ENCODE measurements at places on chromosomes 6 and 20.

GRCh38 chr20:17530716-17531664 lies at the start of gene BFSP1:
BFSP1 (minus strand) TSS chr20:17531379; CDS start chr20:17531329, 50 bp downstream.
- DNase-seq, result no peak

GRCh38 chr20:41352106-41352505 lies 11.5 kb downstream of the LPIN3 start:
- no peak for DNase-seq

DNA sequence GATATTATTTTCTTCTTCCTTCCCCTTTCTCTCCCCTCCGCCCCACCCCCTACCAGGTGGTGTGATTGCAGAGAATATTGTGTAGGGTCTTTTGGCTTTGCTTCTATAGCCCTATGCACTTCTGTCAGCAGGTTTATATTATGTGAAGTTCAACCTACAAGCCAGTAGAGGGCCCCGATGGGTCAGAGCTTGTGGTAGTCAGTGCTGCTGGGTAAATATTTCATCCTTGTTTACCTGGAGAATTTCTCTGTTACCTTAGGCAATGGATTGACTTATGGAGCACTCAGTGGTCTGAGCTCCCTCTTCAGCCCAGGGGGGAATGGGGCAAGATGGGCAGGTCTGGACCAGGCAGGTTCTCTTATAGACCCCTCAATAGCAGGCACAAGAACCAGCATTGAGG lies 720.9 kb downstream of the GRIK2 start:
- no peak for DNase-seq

DNA sequence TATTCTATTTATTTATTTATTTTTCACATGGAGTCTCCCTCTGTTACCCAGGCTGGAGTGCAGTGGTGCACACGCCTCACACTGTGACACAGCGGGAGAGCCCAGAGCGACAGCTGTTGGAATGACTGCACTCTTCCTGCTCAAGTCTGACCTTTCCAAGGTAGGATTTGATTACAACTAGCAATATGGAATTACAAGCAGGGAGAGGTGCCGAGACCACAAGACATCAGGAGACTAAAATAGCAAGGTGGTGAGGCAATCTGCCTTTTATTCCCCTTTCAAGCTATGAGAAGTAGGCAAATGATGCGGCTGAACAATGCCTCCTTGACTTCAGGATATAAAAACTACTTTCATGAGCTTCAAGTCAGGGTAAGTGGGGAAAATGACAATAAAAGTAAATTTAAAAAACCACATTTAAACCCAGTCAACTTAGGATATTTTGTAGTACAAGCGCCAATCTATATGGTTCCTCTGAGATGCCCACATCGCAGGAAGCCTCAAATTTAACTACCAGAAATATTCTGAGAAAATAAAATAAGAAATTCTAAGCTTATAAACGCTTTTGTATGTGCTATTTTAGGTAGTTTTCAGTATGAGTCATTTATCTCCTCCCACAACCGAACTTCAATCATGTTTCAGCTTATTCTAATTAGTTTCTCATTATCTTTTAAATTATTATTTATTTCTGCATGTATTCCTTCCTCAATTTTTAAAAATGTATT lies 146.9 kb upstream of the SGK1 start:
- DNase-seq, result peak; percentile 87

- DNase-seq, result no peak
Observed at GRCh38 chr20:3407040-3407770, at the start of gene DNAAF9. DNAAF9 (minus strand) TSS chr20:3407669; CDS start chr20:3407557, 112 bp downstream.

DNA sequence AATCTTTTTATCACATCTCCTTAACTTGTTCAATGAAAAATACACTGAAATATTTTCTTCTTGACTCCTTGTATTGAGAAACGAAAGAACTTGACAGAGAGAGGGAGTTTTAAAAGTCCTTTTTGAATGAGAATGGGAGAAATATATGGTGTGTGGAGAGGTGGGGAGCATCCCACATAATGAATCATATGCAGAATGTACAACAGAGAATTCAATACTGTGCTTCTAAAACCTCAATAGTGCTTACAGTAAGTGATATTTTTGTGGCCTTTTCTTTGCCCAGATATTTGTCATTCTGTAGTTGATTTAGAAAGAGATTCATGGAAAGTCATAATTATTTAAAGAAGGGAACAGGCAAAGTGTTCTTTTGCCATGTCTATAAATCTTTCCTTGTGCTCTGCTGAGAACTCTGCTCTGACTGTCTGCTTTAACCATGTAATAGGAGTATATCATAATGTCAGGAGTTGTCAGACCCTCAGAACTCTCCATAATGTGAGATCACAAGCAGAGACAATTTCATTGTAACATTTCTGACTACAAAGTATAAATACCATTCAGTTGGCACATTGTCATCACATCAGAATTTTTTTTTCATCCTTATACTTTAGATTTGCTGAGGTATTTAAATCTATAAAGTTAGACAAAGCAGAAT lies 32.8 kb upstream of the HS3ST5 start:
- no peak for DNase-seq

DNA sequence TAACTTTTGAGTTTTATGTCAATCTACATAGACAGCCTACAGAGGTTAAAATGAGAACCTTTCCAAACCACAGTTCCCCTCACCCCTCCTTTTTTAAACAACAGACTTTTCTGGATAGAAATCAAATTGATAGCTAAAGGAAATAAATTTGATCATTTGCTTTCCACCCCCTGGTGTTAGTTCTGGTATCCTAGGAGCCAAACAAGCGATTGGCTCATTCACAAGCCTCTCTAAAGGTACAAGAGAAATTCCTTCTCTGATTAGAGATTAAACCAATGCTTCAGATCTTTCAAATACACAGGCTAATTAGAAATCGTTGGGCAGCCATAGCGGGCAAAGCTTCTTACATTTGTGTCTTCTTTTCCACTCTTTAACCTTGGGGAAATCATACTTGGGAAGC lies 232.3 kb downstream of the TBC1D7 start:
- DNase-seq, result no peak

DNA sequence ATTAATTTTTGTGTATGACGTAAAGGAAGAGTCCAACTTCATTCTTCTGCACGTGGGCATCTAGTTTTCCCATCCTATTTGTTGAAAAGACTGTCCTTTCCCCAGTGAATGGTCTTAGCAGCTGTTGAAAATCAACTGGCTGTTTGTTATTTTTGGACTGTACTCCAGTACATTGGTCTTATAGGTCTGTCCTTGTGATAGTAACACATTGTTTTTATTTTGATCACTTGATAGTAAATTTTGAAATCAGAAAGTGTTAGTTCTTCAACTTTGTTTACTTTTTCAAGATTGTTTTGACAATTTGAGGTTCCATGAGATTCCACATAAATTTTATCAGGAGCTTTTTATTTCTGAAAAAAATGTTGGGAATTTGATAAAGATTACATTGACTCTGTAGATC lies 280.2 kb upstream of the FOXQ1 start:
- DNase-seq, result no peak

- no peak for DNase-seq
Observed at GRCh38 chr6:37232430-37233017, 25.0 kb upstream of the TBC1D22B start.

DNA sequence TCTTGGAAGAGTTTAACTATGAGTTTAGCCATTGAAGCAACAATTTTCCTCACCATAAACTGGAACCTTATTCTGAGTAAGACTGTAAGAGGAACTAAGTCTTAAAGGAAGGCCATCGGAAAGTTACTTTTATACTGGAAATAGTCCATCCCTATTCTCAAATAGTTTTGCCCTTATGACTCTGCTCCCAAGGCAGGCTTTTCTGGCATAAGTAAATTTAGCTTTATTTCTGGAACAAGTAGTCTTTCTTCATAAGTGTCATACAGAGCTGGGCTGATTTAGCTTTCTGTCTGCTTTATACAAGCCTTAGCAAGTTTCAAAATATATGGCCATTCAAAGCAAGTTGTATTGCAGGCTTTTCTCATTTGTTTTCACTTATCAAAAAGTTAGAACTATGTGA lies 328.1 kb downstream of the HACE1 start:
- DNase-seq, result no peak

DNA sequence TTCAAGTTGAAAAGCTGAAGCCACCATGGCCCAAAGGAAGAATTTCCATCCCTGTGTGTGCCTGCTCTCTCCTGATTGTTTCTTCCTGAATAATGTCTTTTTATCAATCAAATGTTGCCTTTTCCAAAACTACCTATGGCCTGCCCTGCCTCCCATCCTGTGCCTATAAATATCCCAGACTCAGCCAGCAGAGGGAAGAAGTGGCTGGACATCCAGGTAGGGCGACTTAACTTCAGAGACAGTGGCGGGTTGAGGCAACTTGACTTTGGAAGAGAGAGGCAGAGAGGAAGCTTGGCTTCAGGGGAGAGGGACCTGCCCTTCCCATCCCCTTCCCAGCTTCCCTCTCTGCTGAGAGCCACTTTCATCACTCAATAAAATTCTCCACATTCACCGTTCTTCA lies 133.0 kb downstream of the LCA5 start:
- DNase-seq, result no peak

GRCh38 chr6:44176762-44177509 lies 18.3 kb downstream of the CAPN11 start:
- no peak for DNase-seq

DNA sequence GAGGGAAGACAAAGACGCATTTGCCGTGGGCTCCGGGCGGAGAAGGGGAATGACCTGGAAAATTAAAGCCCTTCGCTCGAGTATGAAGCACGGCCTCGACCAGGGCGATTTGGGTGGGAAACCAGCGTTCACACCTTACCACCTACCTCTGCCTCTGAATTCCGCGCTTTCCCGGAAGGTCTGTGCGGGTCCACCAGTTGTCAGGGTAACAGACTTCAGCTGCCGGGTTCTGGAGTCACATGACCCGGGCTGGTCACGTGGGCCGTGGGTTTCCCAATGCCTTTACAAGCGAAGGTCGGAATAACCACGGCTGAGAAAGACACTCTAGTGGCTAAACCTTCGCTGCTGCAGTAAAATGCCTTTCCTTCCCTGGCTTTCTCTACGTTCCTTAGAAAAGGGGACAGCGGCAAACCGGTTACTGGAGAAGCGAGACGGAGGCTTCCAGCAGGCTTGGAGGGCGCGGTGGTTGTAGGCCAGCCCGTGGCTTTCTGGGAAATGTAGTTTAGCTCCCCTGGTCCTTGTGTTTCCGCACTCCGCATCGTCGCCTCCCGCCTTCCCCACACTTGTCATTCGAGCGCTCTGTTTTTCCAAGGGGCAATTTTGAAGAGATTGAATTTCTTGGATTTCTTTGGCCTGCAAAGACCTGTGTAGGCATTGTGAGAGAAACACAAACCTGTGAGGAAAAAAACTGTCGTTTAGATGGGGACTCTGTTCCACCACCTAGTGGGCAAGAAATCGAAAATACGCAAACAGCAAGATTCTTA lies at the start of gene CEP162:
Gene CEP162, minus strand, starts transcription at position 210 of the 764 bp plus-strand sequence. CDS start 1,250 bp downstream, outside the sequence.
- peak; percentile 78 for DNase-seq

- no peak for DNase-seq
Observed at GRCh38 chr6:138769102-138769676, 4.4 kb upstream of the CCDC28A start.

- peak; percentile 48 for DNase-seq
Observed at GRCh38 chr6:7238900-7239589, 74.0 kb downstream of the SSR1 start.

DNA sequence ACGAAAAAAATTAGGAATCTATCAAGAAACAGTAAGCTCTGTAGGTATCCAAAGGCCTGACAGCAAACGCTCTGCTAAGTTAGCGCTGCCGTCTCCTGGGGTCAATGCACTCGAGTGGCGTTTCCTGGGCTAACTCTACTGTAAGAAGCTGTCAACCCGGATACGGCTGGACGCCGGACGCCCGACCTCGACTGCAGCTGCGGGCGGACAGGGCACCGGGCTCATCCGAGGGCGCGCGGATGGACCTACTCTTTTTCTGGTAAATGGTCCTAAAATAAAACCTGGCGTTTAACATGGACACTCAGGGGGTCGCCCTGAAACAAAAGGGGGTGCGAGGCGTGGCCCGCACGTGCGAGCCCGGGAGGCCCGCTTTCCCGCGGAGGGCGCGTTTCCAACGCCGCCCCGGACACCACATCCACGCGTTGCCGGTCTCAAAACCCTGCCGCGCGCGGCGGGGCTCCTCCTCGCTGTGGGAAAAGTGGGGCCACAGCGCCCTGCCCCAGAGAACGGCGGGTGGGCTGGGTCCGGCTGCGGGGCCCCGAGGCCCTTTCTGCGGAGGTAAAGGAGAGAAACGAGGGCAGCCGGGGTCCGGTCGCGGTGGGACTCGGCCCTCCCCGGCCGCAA lies 537 bp downstream of the TCP1 start:
- DNase-seq, result no peak

GRCh38 chr6:90178384-90178855 lies 118.2 kb downstream of the BACH2 start:
- DNase-seq, result no peak

DNA sequence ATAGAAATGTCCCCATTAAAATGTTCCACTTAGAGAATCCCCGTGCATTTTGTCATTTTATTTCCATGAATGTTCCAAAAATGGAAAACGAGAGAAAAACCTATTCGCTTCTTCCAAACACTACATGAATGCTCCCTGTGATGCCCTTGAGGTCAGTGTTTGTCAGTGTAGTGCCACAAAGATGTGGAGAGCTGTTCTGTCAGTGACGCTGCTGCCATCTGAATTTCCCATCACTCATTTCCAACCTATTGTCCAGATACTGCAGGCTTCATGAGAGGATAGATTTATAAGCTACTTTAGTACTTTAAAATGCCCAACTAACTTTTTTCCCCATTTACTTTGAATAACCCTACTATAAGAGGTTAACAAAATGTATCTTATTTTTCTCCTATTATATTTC lies 335.8 kb downstream of the CDKAL1 start:
- DNase-seq, result no peak

DNA sequence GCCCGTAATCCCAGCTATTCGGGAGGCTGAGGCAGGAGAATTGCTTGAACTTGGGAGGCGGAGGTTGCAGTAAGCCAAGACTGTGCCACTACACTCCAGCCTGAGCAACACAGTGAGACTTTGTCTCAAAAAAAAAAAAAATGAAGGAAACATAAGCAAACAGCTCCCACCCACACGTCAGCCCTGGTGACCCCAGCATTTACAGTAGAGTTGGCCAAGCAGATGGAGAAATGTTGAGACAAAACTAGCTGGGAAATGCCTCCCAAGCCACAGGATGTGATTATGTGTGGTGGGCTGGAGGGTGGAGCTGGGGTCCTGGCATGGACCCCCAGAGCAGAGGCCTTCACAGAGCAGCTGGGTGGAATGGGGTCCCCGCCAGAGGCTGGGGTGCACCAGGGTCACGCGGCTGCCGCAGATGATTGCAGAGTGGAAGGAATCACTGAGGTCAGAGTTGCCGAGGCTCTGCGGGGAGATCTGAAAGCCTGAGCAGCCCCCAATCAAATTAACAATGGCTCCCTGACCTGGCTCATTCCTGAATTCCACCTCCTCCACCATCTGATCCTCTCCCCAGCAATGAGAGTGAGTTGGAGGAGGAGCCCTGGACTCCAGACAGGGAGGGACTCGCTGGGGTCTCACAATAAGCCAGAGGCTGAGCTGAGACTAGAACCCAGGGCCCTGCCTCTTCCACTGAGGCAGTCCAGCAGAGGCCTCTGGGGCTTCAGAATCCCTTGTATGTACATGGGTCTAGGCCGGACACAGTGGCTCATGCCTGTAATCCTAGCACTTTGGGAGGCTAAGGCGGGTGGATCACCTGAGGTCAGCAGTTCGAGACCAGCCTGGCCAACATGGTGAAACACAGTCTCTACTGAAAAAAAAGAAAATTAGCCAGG lies 34.7 kb upstream of the TGM2 start:
- no peak for DNase-seq

Data from NCI-H524 treated with DMSO at 0.1 percent for 48 hours (cell line).